Activated CD4-positive, alpha-beta T cell treated with anti-CD3 and anti-CD28 coated beads for 4 hours (primary cell): ENCODE measurements at places on chromosomes 16 and 17.

- no peak for DNase-seq
These were observed 2.1 kb upstream of the SMIM22 start for GRCh38 chr16:4792951-4793513.

- no peak for DNase-seq
These were observed 14.2 kb downstream of the LGALS3BP start for GRCh38 chr17:78965491-78965924.

DNA sequence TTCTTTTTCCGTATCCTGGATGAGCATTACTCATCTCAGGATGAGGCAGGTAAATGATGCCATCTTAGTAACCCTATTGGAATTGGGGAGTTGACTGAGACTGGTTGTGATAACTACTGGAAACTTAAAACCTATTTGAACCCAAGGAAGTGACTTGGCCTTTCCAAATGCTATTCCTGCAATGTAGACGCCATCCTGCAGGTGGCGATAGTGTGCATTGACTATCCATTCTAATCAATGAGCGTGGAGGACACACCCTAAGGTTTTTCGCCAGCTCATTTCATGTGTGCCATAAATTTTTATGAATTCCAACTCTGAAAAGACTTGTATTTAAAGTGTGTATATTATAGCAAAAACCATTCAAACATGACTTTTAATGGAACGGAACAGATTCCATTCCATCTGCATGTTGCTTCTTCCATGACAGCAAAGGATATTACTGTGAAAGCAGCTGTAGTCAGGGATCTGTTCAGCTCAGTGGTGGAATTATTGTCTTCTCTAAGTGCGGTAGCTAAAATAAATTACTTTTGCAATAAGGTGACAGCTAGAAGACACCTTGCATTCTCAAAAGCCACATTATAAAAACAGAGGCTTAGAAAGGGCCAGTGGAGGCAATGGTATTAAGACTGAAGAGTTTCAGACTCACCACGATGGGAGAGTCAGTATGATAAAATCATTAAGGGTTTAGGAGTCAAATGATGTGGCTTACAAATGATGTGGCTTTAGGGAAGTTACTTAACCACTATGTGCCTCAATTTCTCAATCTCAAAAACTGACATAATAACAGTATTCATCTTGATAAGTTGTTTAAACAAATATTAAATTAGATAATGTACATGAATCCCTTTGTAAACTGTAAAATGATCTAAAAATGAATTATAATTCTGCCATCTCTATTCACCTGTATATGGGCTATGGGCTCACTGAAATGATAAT is 55.5 kb downstream of the SYT17 start:
- DNase-seq = no peak

- no peak for DNase-seq
These were observed 658 bp upstream of the ZNF771 start for GRCh38 chr16:30406795-30407101.

- DNase-seq = no peak
These were observed 18.4 kb upstream of the CORO6 start for GRCh38 chr17:29640981-29641642.

DNA sequence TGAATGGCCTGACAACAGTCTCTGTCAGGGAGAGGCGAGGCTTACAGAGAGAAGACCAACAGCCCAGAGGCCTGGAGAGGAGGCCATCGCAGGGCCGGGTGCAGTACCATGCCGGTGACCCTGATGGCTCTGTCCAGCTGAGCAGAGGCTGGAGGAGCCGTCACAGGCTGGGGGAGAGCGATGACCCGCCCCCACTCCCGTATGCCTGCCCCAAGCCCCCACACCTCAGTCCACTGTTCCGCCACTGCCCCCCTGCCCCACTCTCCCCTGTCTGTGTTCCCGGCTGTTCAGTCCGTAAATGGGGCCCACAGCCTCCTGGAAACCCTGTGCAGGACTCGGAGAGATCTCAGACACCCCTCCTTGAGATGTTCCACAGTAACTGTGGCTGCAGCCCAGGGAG is 12.8 kb upstream of the FAM83G start:
- no peak for DNase-seq

GRCh38 chr17:73909186-73909585 is 264.9 kb upstream of the SDK2 start:
- no peak for DNase-seq

- DNase-seq = no peak
These were observed 52.9 kb downstream of the SNX11 start for GRCh38 chr17:48160177-48161081.

DNA sequence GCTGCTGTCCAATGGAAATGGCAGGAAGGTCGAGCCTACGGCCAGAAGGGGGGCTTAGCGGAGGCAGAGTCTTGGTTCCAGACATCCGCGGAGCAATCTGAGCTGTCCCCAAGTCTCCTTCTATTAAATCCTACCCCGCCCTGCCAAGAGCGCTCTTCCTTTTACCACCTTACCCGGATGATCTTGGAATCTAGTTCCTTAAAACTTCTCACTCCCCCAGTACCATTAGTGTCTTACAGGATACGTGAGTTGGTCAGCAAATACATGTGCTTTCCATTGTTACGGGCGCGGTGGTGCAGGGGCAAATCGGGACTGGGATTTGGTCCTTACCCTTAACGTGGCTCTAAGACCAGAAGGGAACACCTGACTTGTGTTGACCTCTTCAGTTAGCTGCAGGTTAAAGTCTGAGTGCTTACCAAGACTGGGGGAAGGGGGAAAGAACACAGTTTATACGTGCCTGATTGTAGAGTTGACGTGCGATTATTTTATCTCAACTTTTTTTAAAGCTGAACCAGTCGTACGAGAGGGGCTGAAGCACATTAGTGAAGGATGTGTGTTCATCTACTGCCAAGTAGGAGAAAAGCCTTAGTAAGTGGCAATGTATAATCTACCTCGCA is 495 bp downstream of the TXNDC17 start:
- DNase-seq = no peak

GRCh38 chr16:12965274-12965804 is 63.9 kb downstream of the SHISA9 start:
- DNase-seq = no peak

- no peak for DNase-seq
These were observed 52.6 kb downstream of the ZFHX3 start for GRCh38 chr16:72995151-72995881.

DNA sequence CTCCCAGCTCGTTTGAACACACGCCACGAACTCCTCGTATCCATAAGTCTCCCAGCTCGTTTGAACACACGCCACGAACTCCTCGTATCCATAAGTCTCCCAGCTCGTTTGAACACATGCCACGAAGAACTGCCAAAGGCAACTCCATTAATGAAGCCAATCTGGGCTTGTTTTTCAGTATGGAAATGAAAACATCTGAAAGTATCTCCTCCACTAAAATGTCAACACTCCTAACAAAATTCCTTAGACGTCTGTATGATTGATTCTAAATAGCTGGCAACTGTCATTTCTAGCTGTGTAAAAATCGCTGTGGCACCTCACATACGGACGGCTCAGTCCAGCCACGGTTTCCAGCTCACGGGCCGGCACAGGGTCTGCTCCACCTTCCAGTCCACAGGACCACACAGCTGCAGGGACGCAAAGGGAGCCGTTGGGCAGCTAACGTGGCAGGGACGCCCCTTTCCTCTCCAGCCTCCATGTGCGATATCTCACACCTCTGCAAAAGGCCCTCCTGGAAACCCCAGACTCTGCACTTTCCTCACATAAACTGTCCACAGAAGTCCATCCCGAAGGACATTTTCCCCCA is 67.1 kb upstream of the METRNL start:
- no peak for DNase-seq

GRCh38 chr17:82031885-82032627 is 578 bp downstream of the RAC3 start:
- peak; percentile 42 for DNase-seq

DNA sequence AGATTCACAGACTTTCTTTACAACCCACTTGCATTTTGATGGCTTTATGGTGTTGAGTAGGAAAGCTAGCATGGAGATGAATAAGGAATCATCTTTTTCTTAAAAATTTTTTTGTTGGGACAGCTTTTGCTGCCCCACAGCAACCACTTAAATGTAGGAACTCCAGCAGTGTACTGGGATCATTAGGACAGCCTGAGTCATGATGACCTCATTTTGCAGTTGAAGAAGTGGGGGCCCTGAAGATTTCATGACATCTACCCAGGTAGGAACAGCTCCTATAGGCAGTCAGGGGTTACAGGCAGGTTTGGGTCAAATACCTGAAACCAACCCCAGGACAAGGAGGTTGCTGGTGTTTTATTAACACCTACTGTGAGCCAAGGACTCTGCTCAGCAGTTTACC is 2.1 kb downstream of the METTL22 start:
- no peak for DNase-seq

DNA sequence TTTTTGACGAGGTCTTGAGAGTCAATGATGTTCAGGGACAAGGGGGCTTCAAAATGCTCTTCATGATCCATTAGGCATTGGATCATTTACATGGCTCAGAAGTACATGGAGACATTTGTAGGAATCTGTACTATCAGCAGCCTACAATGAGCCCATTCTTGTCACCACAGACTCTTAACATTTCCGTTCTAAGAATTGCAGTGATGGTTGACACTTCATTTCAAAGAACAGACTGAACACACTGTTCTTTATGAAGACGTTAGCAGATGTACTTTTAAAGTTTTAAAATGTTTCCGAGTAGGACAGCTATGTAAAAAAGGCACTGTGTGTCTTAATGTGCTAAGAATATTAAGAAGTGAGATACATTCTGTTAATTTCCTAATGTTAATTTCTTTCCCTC is 97.3 kb upstream of the GOT2 start:
- no peak for DNase-seq

DNA sequence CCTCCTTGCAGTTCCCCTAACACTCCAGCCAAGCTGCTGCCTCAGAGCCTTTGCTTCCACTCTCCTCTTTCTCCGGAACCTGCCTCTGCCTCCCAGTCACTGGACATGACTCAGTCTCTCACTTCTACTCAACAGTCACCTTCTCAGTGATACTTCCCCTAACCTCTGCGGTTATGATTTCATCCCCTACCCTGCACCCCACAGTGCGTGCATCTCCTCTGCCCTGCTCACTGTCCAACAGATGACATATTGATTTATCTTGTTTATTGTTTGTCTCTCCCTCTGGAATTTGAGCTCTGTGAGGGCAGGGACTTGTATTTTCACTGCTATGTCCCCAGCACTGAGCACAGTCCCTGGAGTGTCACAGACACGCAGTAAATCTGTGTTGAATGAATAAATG is 100.7 kb downstream of the CYLD start:
- no peak for DNase-seq

GRCh38 chr17:38658741-38659345 is 15.9 kb downstream of the EPOP start:
- DNase-seq = no peak

DNA sequence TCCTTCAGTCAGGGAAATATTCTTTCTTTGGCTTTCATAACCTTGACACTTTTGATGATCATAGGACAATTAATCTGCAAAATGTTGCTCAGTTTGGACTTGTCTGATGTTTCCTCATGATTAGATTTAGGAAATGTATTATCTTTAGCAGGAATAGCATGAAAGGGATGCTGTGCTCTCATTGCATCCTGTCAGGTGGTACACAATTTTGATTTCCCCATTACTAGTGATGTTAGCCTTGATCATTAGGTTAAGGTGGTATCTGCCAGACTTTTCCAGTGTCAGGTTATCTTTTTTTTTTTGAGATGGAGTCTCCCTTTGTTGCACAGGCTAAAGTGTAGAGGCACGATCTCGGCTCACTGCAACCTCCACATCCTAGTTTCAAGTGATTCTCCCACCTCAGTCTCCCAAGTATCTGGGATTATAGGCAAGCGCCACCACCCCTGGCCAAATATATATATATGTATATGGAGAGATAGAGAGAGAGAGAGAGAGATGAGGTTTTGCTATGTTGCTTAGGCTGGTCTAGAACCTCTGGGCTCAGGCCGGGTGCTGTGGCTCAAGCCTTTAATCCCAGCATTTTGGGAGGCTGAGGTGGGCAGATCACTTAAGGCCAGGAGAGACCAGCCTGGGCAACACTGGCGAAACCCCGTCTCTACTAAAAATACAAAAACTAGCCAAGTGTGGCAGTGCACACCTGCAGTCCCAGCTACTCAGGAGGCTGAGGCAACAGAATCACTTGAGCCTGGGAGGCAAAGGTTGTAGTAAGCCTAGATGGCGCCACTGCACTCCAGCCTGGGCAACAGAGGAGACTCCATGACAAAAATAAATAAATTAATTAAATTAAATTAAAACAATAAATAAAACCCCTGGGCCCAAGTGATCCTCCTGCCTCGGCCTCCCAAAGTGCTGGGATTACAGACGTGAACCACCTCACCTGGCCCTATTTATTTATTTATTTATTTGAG is 15.8 kb upstream of the CAVIN1 start:
- DNase-seq = peak; percentile 33

DNA sequence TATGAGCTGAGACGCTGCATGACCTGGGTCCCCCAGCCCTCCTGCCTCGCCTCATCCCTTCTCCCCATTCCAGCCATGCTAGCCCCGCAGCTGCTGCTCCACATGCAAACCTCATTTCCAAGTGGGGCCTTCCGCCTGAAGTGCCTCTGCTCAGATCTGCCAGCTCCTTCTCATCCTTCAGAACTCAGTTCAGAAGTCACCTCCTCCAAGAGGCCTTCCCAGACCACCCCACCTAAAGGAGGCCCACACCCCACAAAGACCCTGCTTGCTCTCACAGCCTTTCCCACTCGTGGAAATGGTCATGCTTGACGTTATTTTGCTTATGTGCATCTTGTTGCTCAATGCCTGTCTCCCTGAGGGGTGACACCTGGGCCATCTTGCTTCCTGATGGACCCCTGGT is 58.7 kb downstream of the RMI2 start:
- DNase-seq = no peak

- peak; percentile 95 for DNase-seq
These were observed at the start of gene FAM117A for GRCh38 chr17:49763735-49764558. TSS of gene FAM117A (minus strand) at chr17:49764131. CDS start at chr17:49764087, 44 bp downstream.

DNA sequence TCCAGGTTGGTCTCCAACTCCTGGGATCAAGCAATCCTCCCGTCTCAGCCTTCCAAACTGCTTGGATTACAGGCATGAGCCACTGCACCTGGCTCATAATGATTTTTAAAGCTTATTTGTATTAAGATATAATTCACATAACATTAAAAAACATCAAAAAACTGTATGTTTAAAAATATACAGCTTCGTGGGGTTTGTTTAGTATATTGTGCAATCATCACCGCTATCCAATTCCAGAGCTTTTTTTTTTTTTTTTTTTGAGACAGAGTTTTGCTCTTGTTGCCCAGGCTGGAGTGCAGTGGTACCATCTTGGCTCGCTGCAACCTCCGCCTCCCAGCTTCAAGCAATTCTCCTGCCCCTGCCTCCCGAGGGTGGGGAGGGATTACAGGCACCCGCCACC is 11.0 kb upstream of the SLC25A19 start:
- DNase-seq = no peak

DNA sequence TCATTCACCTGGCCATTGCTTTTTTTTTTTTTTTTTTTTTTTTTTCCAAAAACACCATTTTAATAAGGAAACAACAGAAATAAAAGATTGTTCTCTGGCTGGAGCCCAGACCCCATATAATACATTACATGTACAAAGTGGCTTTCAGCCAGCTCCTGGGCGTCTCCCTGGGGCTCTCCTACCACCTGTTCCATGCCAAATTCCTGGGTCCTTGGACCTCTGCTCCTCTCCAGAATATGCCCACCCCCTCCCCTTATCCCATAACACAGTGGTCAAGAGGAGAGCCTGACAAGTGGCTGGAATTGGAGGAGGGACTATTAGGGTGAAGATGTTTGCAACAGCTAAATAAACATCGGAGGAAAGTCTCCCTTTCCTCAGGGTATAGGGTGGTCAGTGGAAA is 3.6 kb upstream of the PHF12 start:
- DNase-seq = no peak
